Stimulated activated CD4-positive, alpha-beta T cell treated with anti-CD3 and anti-CD28 coated beads, Interleukin-2, amount 100 ng/mL, for 24 hours (primary cell): ENCODE measurements at places on chromosomes 1 and 21.

DNA sequence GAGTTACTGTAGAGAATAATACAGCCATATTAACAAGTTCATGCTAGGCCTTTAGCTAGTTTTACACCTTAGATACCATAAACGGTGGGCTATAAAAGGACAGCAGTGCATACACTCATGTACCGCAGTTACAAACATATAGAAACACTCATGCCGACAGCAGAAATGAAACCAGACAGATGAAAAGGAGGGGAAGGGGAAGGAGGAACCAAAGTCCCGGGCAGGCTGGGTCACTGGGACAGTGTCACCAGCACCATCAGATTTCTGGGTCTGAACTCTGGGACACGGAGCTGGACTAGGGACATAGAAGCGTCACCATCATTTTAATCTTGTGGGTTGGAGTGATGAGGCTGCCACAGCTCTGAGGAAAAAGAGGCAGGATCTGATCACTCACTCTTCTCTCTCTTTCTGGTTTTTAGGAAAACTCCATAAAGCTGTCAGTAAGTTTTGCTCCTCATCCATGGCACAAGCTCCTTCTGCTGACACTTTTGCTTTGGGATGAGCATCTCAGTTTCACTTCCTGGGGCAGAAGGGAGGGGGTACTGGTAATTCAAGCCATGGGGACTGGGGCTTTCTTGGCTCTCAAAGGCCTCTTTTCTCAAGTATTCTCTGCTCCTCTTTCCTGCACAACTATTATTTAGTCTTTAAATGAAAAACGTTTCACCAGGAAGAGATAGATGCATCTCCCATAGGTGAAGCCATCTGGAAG lies 7.8 kb upstream of the ZNF691 start:
- no peak for DNase-seq

DNA sequence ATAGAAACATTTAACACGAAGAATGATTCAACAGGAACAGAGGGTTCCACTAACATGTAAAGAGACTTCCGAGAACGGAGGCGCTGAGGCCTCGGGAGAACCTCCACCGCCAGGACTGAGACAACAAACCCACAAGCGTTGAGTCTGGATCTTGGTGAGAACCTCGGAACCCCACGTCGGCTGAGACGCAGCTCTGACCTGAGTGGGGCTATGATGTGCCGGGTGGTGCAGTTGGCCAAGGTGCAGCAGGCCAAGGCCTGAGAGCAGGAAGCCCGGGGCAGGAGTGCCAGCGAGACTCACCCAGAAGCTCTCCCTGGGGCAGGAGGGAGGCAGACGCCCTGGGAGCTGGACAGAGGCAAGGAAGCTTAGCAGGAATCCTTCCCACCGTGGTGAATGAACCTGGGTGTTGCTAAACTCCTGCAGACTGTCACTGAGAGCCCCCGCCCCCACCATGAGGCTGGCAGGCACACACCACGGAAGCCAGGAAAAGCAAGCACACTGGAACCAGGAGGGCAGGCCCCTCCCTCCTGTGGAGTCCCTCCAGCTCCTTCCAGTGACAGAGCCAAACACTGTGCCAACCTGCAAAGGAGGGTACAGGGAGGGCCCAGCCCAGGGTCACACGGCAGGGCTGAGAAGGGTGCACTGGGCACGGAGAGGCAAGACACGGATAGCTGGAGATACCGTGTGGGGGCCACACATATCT lies 34.8 kb downstream of the WDR4 start:
- DNase-seq, result no peak

GRCh38 chr1:38085666-38086330 lies 39.2 kb upstream of the POU3F1 start:
- no peak for DNase-seq

DNA sequence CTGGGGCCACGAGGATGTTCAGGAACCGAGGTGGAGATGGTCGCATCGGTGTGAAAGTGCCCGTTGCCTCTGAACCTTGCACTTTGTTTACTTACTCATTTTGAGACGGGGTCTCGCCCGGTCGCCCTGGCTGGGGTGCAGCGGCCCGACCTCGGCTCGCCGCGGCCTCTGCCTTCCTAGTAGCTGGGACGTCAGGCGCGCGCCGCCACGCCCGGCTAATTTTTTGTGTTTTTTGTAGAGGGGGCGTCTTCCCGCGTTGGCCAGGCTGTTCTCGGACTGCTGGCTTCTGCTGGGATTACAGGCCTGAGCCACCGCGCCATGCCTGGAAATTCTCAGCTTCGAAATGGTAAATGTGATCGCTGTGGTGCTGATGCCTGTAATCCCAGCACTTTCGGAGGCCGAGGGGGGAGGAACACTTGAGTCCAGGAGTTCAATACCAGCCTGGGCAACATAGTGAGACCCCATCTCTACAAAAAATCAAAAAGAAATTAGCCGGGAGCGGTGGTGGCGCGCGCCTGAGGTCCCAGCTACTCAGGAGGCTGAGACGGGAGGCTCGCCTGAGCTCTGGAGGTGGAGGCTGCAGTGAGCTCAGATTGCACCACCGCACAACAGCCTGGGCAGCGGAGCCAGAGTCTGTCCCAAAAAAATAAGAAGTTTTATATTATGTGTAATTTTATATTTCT lies 684 bp upstream of the MRPL20 start:
- peak; percentile 39 for DNase-seq

GRCh38 chr1:165905853-165906252 lies 78.4 kb downstream of the UCK2 start:
- no peak for DNase-seq

DNA sequence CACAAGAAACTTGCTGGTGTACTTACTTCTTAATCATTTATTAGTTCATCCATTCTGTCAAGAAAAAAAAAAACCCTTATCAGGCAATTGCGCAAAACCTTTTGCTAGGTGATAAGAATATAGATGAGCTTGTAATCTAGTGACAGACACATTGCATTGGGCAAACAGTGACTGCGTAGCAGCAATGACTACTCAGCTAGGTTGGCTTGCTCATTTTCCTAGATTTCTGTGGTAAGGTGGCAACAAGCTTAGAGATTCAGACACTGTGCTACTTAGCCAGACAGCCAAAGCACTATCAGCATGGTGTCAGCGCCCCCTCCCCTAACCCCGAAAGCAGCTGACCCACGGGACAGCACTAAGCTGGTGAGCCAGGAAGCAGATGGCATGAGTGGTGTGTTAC lies 203.1 kb downstream of the BARHL2 start:
- no peak for DNase-seq

- no peak for DNase-seq
These were observed at the start of gene NR0B2 for GRCh38 chr1:26913754-26914619. NR0B2 (minus strand) TSS chr1:26913975; CDS start chr1:26913940, 35 bp downstream.

DNA sequence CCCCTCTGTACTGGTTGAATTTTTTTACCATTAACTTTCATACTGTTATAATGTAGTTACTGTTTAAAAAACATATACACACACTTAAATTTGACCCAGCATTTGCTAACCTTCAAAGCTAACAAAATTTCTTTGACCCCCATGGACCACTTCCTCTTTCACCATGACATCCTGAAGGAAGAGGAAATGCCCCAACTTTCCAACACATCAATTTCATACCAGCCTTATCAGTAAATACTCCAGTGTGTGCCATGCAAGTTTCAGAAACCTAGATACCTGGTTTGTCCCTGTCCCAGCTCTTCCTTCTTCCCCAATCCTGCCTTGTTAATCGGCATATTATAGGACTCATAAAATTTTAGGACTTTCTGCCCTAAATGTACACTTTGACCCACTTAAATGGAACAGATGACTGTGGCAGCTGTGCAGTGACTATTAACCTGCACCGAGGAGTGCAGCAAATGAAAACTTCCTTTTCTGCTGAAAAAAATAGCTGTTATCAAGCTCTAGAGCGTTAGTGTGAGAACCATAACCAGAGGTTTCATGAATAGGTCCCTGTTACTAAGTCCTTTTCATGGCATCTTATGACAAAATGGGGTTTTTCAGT lies 54.1 kb downstream of the DTL start:
- no peak for DNase-seq

DNA sequence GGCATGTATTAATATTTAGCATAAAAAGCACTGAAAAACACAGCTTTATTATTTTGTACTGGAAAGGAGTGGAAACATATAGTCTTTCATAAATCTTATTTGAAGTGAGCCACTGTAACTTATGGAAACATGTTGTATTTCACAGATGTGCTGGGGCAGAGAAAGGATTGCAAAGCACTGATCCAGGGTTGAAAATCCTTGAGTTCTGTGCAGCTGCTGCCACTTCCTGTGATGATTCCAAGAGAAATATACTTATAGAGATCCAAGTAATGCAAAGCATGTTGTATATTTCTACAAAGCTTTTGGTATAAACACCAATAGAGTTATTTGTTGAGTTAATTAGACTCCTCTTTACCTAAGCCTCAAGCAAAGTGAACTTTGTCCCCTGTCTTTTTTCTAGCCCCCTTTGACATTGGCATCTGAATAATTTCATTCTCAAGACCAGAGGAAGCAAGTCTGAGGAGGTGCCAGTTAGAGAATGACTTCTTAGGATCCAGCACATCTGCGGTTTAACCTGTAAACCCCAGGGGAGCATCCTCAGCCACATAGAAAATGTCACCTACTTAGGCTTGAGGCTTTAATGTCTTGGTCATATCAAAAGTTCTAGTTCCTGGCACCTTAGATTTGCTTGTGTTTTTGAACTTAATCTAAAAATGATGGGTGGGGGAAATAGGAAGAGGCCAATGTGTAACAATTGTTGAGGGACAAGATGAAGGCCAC lies 173.3 kb downstream of the FASLG start:
- DNase-seq, result no peak

- DNase-seq, result no peak
These were observed 36.2 kb downstream of the MEF2D start for GRCh38 chr1:156464335-156464734.

GRCh38 chr21:29730281-29730680 lies 209.5 kb downstream of the GRIK1 start:
- no peak for DNase-seq

GRCh38 chr1:56922070-56922469 lies 43.7 kb downstream of the C8B start:
- DNase-seq, result no peak

DNA sequence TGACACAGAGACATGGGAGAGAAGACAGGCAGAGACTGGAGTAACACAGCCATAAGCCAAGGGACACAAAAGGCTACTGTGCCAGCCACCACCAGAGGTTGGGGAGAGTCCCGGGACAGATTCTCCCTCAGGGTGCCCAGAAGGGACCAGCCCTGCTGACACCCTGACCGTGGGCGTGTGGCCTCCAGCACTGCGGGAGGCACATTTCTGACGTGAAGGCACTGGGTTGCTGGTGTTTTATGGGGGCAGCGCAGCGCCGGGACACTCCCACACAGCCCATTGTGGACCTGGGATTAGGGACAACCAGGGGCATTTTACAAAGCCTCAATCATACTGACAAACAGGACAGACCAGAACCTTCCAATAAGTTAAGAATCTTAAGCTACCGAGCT lies 26.2 kb downstream of the PRDM15 start:
- no peak for DNase-seq
